ENCODE measurements at places on chromosomes 12 and 14.

GRCh38 chr12:100520048-100520769 lies 46.5 kb downstream of the NR1H4 start:
- DNase-seq, result no peak

GRCh38 chr12:6688543-6688998 lies 604 bp downstream of the ZNF384 start:
- DNase-seq, result peak; percentile 34

DNA sequence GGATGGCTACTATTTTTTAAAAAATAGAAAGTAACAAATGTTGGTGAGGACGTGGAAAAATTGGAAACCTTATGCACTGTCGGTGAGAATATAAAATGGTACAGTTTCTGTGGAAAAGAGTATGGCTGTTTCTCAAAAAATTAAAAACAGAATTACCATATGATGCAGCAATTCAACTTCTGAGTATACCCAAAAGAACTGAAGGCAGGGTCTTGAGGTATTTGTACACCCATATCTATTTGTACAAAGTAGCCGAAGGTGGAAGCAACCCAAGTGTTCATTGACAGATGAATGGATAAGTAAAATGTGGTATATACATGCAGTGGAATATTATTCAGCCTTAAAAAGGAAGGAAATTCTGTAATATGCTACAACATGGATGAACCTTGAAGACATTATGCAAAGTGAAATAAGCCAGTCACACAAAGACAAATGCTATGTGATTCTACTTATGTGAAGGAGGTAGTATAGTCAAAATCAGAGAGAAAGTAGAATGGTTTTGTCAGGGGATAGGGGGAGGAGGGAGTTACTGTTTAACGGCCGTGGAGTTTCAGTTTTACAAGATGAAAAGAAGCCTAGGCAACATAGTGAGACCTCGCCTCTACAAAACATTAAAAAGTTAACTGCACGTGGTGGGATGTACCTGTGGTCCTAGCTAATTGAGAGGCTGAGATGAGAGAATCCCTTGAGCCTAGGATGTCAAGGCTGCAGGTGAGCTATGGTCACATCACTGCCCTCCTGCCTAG lies 38.4 kb upstream of the CCT2 start:
- no peak for DNase-seq

- DNase-seq, result no peak
Measured at GRCh38 chr14:100585448-100586152, 1.6 kb downstream of the BEGAIN start.

DNA sequence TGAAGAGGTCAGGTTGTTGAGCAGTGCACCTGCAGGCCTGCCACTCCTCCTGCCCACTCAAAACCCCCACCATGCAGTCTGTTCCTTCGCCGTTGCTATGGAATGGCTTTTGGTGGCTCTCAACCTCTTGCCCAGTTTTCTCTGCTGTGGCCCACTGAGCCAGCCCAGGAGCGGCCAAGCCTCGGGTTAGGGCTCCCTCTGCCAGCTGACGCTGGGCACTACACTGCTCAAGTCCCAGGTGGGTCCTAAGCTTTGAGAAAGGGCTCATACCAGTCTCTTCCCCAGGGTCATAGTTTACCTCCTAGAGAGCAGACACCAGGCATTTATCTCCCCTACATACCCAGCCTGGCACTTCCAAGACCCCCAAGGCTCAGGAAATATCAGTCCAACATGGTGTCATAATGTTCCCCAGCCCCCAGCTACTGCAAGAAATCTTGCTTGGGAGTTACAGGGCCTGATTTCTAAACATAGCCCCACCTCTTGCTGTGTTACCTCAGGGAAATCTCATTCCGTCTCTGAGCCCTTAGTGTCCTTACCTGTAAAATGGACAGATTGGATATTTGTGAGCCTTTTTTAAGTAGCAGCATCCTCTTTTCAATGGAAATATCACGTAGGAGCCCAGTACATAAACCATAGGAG lies 59.4 kb downstream of the TSPAN11 start:
- no peak for DNase-seq

Data from stimulated activated naive CD4-positive, alpha-beta T cell (primary cell).